Stimulated activated CD4-positive, alpha-beta T cell treated with anti-CD3 and anti-CD28 coated beads, Interleukin-4, amount 100 ng/mL, for 24 hours (primary cell): ENCODE measurements at places on chromosomes 1 and 21.

GRCh38 chr1:236495467-236496112 lies 28.2 kb upstream of the LGALS8 start:
- no peak for DNase-seq

GRCh38 chr21:39054066-39054465 lies 129.2 kb downstream of the PSMG1 start:
- no peak for DNase-seq

- DNase-seq: no peak
These were observed 32.4 kb upstream of the BSDC1 start for GRCh38 chr1:32426489-32427255.

GRCh38 chr1:208129060-208129459 lies 115.1 kb downstream of the PLXNA2 start:
- DNase-seq: no peak

GRCh38 chr1:40665335-40666171 lies at the start of gene RIMS3:
TSS of gene RIMS3 (minus strand) at chr1:40665682. CDS start at chr1:40641925, 23,757 bp downstream.
- DNase-seq: peak; percentile 82

DNA sequence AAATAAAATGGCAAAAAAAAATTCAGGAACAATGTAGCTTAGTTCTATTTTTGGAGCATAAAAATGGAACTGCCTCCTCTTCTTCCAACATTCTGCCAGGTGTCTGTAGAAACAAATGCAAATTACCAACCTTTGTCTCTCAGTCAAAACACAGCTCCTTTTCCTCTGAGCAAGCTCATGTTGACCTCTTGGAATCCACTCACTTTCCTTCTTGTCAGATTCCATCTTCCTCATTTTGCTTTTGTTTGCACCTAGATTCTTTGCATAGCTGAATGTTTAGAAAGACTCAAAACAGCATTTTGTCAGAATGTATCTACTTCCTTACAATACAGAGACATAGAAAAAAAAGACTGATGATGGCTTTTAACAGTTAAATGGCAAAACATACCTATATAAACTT lies 178.2 kb downstream of the ADGRL2 start:
- DNase-seq: no peak
